ENCODE measurements at places on chromosomes 7 and 10.

DNA sequence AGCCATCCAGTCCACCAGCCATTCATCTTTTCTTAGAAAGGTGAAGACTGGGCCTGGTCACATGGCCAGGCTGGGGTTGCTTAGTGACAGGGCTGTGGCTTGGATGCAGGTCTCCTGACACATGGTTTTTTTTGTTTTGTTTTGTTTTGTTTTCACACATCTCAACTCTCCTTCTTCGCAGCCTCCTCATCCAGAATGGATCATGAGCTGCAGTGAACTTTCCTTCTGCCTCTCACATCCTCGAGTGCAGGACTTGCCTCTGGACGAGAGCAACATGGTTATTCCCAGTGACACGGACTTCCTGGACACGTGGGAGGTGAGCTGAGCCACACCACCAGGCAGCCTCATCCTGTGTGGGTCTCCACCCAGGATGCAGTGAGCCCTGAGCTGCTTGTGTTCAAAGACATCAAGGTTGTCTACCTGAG lies 9.5 kb downstream of the AKR1E2 start:
- no peak for DNase-seq

DNA sequence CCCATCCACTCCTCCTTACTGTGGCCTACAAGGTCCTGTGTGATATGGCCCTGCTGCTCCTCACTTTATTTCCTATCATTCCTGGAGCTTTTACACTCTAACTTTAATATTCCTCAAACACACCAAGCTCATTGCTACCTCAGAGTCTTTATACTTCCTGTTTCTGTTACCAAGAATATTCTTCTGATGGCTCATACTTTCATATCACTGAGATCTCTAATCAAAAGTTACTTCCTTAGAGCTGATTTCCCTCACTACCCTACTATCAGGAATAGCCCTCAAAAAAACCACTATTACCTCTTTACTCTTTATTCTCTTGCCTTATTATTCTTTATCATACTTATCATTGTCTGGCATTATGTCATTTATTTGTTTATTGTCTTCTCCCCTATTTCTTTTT lies 5.8 kb upstream of the PPP3CB start:
- no peak for DNase-seq

GRCh38 chr10:31622978-31623377 lies 304.0 kb downstream of the ZEB1 start:
- no peak for DNase-seq

DNA sequence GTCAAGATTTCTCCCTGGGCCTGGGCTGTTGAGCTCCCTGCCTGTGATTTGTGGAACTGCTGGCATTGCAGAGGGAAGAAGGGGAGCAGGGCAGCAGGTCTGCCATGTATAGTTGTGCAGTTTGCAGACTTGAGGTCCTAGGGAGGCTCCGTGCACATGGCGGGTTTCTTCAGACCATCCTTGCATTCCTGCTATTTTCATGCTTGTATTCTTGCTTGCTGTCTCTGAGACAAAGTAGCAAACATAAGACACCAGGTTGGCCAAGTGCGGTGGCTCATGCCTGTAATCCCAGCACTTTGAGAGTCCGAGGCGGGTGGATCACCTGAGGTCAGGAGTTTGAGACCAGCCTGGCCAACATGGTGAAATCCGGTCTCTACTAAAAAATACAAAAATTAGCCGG lies 61.1 kb downstream of the NPTX2 start:
- no peak for DNase-seq

GRCh38 chr7:5457245-5457735 lies 33.7 kb upstream of the TNRC18 start:
- DNase-seq = no peak

All from activated CD4-positive, alpha-beta T cell treated with anti-CD3 and anti-CD28 coated beads for 1 hour (primary cell).